ENCODE measurements at places on chromosomes 2 and 18.

- no peak for DNase-seq
Measured at GRCh38 chr18:59458575-59458974, 99.5 kb upstream of the LMAN1 start.

DNA sequence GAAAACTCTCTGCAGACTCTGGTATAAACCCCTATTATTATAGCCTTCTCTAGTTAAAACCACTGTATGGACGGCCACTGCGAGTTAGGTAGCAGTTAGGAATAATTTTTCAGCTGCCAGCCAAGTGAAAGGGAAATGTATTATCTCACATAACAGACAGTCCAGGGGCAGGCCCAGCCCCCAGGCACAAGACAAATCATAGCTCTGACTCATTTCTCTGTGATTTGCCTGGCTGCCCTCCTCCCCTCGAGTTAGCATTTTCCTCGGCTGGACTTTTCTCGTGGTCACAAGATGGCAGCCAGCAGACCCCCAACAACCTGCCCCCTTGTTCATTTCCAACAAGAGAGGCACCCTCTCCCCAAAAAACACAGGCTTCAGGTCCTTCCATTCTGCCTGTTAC lies 10.5 kb downstream of the VIT start:
- no peak for DNase-seq

DNA sequence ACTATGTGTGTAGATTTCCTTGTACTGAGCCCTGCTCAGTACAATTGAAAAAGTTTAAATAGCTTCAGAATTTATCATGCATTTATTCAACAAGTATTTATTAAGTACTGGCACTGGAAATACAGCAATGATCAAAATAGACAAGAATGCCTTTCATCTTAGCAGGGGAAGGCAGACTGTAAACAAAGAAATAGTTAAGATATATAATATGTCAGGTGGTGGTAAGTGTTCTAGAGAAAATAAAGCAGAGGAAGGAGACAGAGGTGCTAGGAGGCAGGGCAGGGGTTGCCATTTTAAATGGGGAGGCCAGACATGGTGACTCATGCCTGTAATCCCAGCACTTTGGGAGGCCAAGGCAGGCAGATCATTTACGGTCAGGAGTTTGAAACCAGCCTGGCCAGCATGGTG lies 13.6 kb upstream of the LIPG start:
- no peak for DNase-seq

DNA sequence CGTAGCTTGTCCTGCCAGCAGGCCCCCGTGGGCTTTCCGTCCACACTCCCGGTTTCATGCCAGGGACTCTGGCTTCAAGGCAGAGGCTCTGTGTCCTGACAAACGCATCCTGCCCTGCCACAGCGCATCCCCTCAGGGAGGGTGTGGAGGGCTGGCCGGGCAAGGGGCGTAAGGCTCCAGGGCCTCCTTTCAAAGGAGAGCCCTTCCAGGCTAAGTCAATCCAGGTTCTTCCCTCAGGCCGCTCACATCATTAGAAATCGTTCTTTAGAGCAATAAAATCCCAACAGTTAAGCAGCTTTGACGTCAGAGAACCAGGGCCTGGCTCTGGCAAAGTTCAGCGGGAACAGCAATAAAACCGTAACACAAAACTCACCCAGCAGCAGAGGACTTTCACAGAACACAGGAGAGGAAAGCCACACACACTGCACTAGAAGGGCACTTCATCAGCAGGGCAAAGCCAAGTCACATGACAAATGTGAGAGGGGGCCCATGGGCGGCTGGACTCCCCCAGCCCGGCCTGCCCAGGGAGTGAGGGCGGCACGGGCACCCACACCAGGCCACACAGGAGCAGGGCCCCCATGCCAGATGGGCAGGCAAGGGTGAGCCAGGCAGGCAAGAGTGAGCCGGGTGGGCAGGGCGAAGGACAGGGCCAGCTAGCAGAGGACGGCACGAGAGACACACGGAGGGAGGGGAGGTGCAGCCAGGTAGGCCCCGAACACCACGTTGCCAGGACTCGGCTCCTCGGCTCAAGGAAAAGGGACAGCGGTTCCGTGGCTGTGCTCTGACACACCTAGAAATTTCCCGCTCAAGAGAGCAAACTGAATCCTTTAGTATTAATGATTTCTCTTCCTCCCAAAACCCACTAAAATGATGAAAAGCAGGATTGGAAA lies 52.0 kb downstream of the HDAC4 start:
- no peak for DNase-seq

GRCh38 chr2:127671557-127672302 lies 3.6 kb downstream of the LIMS2 start:
- no peak for DNase-seq

- DNase-seq: no peak
Measured at GRCh38 chr2:9398881-9399780, 24.2 kb downstream of the ITGB1BP1 start.

DNA sequence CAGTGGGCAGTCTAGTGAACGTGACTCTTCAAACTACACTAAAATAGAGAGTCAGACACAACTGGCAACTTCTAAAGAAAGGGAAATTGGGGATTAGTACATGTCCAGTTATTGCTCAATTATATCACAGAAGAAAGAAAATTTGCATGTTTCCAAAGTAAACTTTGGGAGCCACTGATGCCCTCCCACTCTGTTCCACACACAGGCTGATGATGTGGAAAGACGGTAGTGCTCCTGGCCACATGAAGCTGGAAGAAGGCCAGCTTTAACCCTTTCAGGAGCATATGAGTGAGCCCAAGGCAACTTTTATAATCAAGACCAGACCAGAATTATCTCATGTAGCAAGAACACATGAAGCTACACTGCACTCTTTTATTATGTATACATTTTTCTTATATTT lies 141.0 kb downstream of the NR4A2 start:
- no peak for DNase-seq

- DNase-seq: no peak
Measured at GRCh38 chr2:209451209-209451834, 27.5 kb downstream of the MAP2 start.

DNA sequence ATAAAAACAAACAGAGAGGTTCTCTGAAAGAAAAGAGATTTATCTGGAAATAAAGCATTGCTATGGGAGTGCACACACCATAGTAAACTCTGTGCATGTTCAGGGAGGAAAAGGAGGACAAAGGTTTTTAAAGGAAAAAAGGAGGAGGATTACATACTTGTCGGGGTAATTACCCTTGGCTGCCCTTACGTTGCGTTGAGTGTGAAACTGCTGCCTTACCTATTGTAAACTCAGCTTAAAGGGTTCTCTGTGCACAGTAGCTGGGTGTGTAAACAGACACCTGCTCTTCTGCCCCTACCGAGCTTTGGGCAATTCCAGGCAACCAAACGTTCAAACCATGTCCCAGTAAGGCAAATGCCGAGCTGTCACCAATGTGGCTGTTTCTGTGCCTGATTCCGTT lies 29.6 kb upstream of the PXDN start:
- DNase-seq: no peak

GRCh38 chr2:215764441-215765048 lies 248.8 kb downstream of the MREG start:
- DNase-seq: no peak

DNA sequence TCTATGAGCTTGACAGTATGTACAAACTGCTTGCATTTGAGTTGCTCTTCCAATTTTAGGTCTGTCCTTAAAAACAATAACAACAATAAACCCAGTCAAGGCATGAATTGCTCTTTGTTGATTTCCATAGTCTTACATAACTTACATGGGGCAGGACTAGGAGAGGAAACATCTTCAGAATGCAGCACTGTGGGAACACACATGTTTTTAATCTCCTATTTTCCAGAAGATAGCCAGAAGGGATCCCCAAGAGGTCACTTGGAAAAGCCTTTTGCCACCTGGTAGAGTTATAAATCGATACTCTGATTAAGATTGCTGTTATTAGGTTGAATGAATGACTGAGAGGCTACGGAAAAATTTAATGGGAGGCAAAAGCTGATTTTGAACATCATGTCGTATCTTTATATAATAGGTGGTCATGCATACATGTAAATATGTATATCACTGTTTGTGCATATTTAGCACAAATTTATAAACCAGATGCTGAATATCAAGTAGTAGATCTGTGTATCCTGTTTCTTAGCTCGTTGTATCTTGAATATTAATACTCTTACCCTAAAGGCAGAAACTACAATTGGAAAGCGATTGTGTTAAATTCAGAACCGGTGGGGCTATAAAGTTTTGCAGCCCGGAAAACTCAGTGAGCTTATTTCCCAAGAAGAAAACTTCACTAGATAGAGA lies 479.4 kb upstream of the TCF4 start:
- no peak for DNase-seq

- no peak for DNase-seq
Measured at GRCh38 chr18:27793013-27793785, 383.7 kb downstream of the CDH2 start.

GRCh38 chr2:33145459-33145858 lies 198.7 kb downstream of the LTBP1 start:
- DNase-seq: no peak

DNA sequence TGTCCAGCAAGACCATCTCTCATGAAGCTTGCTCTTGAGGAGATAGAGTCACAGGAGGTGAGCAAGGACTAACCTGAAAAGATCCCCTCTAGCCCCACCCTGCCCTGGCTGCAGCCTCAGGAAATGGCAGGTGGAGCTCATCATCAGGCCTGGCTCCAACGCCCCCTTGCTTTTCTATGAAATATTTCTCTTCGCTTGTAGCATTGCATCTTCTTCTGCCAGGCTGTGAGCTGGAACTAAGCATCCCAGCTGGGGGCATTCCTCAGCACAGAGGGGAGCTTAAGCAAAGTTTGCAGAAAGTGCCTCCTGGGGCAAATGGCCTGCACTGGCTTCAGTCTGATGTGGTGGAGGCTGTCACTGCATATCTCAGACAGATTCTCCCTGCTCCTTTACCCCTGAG lies 90.1 kb upstream of the LGALSL start:
- no peak for DNase-seq

DNA sequence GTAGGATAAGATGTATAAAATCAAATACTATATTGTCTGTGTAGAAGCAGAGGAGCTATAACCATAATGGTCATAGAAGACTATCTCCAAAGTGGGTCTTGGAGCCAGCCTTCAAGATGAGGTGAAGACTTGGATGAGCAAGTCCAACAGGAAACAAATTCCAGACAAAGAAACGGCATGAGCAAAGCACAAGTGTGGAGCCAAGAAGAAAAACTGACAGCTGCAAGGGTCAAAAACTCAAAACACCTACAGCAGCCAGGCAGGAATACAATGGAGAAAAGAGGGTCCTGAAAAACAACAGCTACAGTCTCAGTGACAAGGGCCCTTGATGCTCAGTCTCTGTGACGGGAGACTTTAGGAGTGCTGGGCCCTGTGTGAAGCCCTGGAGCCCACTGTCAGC lies 102.4 kb downstream of the STK39 start:
- DNase-seq: no peak

DNA sequence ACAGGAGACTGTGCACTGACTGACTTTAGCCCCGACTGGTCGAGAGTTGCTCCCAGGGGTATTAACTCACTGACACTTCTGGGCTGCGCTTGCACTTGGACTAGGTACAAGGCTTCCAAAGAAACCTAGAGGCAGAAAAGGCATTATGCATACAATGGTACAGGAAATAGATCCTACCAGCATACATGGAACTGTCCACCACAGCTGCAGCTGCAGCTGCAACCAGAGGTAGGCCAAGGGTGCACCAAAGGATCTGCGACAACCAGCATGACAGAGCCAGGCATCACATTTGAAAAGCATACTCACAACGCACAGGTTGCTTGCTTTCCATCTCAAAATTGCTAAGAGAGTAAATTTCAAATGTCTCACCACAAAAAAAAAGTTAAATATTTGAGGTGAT lies 22.6 kb upstream of the PGAP1 start:
- no peak for DNase-seq

DNA sequence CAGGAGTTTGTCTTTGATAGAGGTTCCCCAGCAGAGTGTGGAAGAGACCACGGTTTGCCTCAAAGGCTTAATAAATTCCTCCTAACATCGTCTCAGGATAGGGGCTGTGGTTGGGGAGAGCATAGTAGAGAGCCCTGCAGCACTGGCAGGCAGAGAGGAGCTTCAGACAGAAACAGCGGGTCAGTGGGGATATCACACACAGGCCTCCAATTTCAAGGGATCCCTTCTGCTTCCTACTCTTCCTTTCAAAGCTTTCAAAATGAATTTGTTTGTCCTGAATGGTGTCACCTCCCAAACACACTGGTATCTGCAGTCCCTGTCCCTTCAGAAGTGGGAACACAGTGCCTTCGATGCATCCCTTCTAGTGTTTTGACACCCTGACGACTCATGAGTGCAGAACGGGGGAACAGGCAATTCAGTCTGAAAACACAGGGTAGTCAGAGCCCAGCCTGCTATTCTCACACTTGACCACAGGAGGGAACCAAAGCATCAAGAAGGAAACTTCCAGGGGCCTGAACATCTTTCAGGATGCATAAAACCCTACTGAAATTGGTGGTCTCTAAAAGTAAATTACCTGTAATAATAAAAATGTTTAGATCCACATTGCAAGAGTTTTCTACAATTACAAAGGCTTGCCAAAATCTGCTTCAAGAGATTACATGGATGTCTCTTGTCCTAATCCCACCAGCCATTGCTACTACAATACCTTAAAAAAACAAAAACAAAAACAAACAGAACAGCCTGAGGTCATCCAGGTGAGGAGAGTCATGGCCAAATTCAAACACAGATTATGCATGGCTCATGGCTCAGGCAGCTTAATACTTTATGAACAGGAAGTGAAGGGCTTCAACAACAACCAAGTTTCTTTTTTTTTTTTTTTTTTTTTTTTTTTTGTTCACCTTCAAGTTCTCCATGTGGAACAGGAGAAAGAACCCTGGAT lies 49.8 kb downstream of the SLC14A2 start:
- peak; percentile 72 for DNase-seq

DNA sequence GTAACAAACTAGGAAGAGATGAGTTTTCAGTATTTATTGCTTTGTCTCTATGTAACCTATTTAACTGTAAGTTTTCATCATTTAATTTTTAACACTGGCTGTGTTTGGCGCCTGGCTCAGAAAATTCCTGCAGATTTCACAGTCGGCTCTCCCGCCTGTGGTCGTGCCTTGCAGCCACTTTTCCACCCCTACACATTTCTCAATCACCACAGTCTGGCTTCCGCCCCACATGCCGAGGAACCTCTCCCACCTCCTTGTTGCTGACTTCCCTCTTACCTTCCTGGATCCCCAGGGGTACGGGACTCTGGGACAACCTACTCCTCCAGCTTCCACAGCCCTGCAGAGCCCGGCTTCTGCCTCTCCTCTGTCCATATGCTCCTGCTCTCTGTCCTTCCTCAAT lies 41.6 kb upstream of the MGAT4A start:
- no peak for DNase-seq

GRCh38 chr18:13640266-13640860 lies 86.0 kb downstream of the FAM210A start:
- no peak for DNase-seq

DNA sequence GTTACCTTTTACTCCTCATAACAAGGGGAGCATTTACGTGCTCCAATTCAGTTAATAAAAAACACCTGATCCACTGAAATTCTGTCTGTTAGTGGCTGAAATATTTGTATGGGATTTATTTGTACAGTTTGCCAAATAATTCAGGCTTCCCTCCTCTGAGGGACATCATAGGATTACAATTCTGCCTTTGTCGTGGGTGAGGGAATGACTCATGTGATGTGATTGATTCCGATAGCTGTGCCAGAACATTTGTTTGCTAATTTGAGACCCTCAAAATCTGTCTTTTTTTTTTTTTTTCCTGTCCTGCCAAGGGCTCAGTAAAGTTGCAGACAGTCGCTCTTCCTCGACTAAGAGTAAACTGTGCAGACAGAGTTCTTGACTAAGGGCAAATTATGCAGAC lies 612.6 kb upstream of the CDH2 start:
- DNase-seq: no peak

GRCh38 chr18:78893281-78894032 lies 86.2 kb upstream of the SALL3 start:
- DNase-seq: no peak

GRCh38 chr2:102975996-102976975 lies 214.5 kb downstream of the TMEM182 start:
- DNase-seq: no peak

GRCh38 chr18:22871809-22872525 lies 61.2 kb upstream of the RBBP8 start:
- no peak for DNase-seq

Data from CD4-positive, alpha-beta T cell treated with Interleukin-6 for 4 hours (primary cell).